ENCODE measurements at places on chromosomes 13 and 19.

- no peak for DNase-seq
These were observed 9.4 kb downstream of the LCP1 start for GRCh38 chr13:46172531-46172991.

GRCh38 chr13:111531505-111531904, 211.1 kb downstream of the TEX29 start:
- no peak for DNase-seq

- no peak for DNase-seq
These were observed 319.5 kb downstream of the SHISA2 start for GRCh38 chr13:25732111-25732865.

GRCh38 chr13:73960474-73960873, 173.7 kb downstream of the KLF12 start:
- DNase-seq, result no peak
